ENCODE measurements at places on chromosomes 4 and X.

- DNase-seq, result no peak
These were observed 3.8 kb upstream of the PPP2R3B start for GRCh38 chrX:390459-390858.

DNA sequence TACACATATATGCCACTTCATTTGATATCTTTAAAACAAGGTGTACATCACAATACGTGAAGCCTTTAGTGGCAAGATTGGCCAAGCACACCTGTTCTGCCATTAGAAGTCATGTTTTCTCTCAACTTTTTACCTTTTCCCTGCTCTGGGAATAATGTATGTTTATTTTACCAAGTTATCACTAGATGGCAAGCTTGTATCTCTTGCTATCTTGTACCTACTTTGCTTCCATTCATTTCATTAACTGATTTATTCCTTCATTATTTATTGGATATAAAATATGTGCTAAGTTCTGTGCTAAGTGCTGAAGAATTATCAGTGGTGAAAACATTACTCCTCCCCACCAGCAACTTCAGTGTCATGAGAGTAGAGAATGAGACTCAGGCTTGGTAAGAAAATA is 245.5 kb downstream of the ANK2 start:
- no peak for DNase-seq

- no peak for DNase-seq
These were observed 141.9 kb downstream of the MGST2 start for GRCh38 chr4:139807483-139807882.

DNA sequence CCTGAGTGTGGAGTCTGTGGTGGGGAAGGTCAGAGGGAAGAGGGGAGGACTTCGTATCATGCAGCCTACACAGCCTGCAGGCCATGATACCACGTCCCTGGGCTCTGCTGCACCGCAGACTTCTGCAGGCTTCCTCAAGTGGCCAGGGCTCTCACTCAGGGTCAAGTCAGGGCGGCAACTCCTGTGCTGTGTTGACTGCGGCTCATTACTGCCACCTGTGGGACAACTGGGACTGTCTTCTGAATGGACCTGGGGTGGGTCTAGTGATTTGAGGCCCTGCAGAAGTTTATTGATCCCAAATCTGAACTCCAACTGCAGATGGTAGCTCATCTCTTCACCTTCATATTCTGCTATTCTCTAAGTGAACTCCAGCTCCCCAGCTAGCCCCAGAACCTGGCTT is 167.1 kb downstream of the NSUN7 start:
- DNase-seq, result peak; percentile 12

GRCh38 chr4:4980621-4981230 is 38.5 kb downstream of the CYTL1 start:
- DNase-seq, result no peak
